ENCODE measurements at places on chromosomes 1 and 21.

GRCh38 chr1:107394301-107394700, 253.5 kb downstream of the NTNG1 start:
- DNase-seq: no peak

DNA sequence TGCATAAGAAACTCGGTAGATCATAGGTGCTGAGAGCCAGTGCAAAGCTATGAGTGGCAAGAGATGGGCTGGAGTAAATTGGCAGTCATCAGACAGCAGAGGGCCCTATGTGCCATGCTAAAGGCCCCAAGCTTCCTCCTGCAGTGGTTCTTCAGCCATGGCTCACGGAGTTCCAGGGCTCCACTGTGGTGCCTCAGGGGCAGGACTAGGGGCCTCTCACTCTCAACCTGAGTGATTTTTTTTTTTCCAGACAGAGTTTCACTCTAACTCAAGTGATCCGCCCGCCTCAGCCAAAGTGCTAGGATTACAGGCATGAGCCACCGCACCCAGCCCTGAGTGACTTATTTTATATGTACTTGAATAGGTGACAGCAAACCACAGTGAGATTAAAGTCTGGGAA, 10.4 kb upstream of the GJA8 start:
- DNase-seq: no peak

GRCh38 chr1:235019471-235019870, 109.2 kb downstream of the TOMM20 start:
- DNase-seq: no peak

DNA sequence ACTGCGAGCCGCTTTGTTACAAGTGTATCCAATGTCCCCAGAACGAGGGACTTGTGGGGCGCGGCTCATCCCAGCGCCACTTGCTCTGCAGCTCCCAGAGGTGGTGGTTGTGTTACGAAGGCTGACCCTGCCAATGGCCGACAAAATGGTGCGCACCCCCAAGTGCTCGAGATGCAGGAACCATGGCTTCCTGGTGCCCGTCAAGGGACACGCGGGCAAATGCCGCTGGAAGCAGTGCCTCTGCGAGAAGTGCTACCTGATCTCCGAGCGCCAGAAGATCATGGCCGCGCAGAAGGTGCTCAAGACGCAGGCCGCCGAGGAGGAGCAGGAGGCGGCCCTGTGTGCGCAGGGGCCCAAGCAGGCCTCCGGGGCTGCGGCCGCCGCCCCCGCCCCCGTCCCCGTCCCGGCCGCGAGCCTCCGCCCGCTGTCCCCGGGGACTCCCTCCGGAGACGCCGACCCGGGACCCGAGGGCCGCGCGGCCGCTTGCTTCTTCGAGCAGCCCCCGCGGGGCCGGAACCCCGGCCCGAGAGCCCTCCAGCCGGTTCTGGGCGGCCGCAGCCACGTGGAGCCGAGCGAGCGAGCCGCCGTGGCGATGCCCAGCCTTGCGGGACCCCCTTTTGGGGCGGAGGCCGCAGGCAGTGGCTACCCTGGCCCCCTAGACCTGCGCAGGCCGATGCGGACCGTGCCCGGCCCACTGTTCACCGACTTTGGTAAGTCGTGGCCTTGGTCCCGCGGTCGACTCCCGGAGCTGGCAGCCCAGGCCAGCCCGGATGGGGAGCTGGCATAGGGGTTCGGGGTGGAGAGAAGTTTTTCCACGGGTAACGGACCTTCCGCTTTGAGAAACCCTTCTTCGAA, at the start of gene DMRTB1:
TSS of gene DMRTB1 (plus strand) at position 79 of the 855 bp plus-strand sequence. CDS start at position 134, 55 bp downstream.
- DNase-seq: no peak

DNA sequence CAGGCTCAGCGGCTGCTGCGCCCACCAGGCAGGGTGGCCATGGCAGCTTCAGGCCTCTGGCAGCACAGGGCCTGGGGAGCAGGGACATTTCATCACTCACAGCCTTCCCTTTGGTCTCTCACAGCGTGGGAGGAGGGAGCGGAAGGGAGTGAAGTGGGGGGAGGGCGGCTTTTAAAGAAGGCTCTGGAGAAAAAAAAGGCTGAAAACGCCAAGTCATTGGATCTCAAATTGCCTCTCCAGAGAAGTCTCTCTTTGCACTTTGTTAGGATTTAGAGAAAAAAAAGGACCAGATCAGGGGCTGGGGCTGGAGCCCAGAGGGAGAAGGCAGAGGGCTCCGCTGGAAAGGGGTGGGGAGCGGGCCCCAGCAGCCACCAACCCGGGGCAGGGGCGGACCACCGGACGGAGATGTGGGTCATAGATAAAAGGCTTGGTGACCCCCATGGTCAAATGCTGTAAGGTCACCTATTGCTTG, 209.9 kb downstream of the GRIK3 start:
- no peak for DNase-seq

DNA sequence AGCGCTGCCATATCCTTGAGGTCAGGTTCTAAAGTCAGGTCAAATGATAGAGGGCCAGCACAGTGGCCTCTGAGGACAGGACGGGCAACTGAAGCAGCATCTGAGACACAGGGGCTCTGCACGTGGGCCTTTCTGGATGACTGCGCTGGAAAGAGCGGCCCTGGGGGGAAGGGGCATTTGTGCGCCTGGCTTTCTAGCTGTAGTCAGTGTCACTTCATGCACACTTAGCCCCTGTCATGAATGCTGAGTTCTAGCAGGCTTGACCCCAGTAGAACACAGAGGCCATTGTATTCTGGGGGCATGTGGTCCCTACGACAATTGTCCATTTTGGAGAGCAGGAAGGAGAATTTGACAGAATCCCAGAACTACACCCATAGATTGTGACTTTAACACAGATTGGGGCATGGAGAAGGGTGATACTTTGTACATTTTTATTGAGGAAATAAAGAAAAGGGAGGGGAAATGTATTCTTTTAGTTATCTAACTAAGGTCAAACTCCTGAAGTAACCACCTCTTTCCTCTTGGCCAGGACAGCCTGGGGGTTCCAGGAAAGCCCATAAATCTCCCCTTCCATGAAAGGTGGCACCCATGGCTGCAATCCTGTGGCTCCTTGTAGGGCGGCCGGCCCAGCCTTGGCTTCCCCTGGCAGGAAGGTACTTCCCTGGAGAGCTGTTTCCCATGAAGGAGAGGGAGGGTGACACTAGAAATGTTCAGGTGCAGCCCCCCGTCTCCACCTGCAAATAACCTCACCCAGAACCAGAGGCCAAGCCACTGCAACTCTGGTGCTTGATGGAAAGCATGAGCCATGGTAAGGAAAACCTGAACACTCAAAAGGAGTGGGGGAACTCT, 34.4 kb downstream of the NTPCR start:
- DNase-seq: no peak

GRCh38 chr1:32706491-32706890, 3.9 kb upstream of the SYNC start:
- DNase-seq: no peak

DNA sequence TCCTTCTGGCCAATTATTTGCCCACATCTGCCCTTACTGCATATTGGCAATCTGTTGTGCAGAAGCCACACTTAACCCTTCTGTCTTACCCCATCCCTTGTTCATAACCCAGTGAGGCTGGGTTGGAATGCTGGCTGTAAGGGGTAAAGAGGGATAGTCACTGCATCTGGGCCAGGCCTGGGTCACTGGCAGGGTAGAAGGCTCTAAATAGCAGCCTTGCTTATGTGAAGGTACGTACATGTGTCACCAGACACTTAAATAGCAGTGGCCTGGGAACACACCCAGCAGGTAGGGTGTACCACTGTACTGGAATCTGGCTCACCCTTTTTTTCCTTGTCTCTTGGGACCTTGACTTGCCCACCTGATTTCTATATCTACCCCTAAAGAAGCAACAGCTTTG, 9.9 kb upstream of the TARS2 start:
- no peak for DNase-seq

GRCh38 chr1:11130406-11130805, 30.7 kb upstream of the EXOSC10 start:
- no peak for DNase-seq

GRCh38 chr1:42935313-42935895, 23.3 kb downstream of the SLC2A1 start:
- no peak for DNase-seq

DNA sequence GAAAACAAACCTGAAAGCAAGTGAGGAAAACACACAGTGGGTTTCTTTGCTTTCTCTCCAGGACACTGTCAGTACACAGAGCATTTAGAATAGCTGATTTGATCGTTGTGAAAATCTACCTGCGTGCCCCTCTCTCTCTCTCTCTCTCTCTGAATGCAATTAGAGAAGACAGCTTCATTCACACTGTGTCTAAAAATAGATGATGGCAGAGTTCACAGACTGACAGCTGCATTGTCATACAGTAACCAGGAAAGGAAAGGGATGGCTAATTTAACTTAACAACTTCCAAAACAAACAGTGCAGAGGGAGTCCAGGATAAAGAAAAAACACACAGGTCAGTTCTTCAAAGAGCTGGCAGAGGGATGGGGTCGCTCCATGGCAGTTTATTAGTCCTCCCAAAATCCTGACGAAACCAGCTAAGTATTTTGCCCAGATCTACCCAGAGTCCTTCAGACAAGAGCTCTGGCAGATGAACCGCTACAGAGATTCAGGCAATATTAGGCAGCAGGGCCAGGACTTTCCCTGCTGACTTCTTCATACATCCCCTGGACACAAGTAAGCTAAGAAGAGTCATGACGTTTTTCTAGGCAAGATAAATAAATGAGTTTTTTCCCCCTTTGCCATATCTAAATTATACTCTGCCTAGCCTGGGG, 58.9 kb downstream of the WLS start:
- no peak for DNase-seq

GRCh38 chr1:154750681-154751665, 119.1 kb downstream of the KCNN3 start:
- DNase-seq: no peak

- DNase-seq: no peak
Measured at GRCh38 chr1:182205351-182206022, 144.0 kb upstream of the ZNF648 start.

- no peak for DNase-seq
Measured at GRCh38 chr1:40625476-40626382, 39.8 kb downstream of the RIMS3 start.

- no peak for DNase-seq
Measured at GRCh38 chr1:959731-960362, 537 bp upstream of the KLHL17 start.

GRCh38 chr1:153567621-153568366, 2.1 kb upstream of the S100A2 start:
- DNase-seq: peak; percentile 78

DNA sequence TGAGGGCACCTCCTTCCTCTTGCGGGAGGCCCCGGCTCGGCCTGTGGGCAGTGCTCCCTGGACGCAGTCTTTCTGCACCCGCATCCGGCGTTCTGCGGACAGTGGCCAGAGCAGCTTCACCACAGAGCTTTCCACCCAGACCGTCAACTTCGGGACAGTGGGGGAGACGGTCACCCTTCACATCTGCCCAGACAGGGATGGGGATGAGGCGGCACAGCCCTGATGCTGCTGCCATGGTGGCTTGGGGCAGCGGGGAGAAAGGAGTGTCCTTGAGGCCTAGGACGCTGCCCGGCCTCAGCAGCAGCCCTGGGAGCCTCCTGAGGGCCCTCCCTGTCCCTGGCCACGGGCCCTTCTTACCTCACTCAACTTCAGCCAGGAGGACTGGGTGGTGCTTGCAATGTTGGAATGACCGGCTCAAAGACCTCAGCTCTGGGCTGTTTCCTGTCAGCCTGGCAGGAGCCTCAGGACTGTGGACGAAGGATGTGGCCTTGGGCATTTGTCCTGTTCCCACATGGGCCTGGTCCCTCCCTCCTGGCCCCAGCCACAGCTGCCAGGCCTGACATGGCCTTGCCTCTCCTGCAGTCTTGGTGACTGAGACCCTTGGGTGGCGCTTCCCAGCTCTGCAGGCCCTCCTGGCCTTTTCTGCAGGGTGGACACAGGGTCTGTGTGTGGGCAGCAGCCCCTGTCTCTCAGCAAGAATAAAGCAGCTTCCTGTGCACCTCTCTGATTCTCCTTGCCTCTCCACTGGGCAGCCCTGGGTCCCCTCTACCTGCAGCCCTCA, 45.9 kb downstream of the TRIM11 start:
- DNase-seq: no peak

DNA sequence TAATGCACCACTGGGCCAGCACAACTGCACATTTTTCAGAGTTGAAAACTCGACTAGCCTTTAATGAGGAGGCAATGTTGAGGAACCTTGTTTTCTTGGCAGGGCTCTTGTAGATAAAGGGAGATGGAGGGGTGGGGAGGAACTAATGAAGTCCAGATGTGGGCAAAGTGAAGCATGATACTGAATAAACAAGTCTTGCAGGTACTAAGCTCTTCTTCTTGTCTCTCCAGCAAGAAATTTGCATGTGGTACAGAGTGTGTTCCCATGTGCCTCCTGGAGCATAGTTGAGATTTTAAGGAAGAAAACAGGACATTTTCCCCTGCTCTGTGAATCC, 47.0 kb downstream of the PLPP3 start:
- no peak for DNase-seq

DNA sequence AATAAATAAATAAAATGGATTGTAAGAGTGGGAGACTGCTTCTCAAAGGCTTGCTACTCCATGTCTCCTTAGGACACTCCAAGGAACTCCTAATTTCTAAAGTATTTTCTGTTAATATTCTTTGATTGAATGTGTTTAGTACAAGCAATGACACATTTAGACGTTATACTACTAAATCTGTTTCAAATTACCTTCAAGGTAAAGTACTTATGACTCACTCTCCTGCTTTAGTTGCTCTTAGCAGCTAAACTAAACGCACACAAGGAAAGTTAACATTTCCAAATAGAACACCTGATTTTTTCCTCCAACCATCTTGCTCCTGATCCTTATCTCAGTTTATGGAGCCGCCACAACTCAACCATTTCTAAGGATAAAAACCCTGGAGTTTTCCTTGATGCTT, 969.8 kb upstream of the ADGRL4 start:
- DNase-seq: no peak

DNA sequence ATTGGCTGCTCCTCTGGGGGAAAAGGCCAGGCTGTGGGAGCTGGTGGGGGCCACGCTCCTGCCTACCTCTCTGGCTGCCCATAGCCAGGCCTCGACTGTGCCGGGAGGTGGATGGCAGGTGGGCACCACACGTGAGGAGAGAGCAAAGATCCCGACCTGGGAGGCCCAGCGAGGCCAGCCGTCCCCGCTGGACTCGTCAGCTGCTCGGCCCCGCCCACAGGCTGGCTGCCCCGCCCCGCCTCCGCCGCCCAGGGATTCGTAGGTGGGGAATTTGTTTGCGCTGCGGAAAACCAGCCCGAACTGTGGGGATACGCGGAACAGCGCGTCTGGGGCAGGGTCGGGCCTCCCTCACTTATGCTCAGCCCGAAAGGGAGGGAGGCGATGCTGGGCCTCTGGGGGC, 31.7 kb downstream of the TP73 start:
- no peak for DNase-seq
